GM18507 (cell line): ENCODE measurements at places on chromosomes 4 and X.

GRCh38 chr4:176226736-176227135 is 31.4 kb upstream of the SPATA4 start:
- no peak for DNase-seq

DNA sequence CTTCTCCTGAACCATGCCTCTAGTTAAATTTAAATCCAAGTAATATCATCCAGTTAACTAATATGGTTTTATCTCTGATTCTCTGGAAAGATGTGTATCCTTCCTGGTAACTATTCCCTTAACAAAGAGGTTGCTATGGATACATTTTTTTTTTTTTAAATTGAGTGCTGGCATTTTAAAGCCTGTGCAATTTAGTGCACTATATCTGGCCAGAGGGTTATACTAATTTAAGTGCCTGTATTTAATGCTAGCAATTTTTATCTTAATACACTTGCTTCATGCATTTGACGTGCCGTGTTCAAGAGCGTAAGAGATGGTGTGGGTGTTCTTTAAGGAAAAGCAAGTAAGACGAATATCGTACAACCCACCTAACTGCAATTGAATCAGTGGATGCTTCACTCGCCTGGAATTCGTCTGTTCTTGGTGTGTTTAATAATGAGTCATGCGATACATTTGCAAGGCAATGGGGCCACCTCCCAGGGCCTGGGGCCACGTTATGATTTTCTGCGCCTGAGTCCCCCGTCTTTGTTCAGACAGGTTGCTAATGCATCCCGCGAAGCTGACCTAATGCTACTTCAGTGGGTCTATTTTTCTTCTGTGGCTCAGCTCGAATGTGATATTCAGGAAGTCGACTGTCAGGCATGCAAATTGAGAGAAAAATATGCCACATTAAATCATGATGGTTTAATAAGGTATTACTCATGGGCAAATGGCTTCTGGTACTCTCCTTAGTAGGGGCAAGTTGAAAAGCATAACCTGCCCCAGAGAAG is 14.2 kb upstream of the MID1 start:
- no peak for DNase-seq

GRCh38 chrX:73127700-73128241 is 48.5 kb upstream of the PABPC1L2A start:
- no peak for DNase-seq

DNA sequence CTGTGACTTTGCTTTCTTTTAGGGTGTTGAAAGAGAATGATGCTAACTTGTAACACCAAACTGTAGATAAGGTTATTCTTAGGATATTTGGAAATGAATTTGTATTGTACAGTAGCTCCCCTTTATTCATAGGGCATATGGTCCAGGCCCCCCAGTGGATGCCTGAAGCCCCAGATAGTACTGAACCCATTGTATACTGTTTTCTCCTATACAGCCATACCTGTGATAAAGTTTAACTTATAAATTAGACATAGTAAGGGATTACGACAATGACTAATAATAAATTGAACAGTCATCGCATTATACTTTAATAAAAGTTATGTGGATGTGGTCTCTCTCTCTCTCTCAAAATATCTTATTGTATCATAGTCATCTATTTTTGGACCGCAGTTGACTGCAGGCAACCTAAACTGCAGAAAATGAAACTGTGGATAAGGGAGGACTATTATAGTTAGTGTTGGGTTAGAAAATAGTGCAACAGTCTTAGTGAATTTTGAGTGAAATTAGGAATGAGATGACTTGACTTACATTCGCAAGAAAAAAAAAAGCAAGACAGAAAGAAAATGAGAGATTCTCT is 105.1 kb downstream of the CLDN22 start:
- no peak for DNase-seq

DNA sequence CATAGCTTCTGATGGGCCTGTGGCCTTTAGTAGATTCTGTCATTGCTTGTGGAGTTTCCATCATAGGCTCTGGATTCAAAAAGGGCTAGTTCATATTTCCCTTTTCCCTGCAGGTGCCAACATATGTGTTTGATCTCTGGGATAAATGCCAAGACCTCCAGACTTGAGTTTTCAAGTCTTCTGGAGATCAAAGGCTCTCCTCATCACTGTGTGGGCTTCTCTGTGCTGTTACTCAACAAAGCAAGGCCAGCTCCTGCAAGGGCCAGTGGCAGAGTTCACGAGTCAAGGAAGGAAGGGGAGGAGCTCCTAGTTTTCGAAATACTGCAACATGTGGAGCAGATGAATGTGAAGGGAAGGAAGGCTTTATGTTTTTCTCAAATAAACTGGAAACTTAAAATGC is 62.7 kb upstream of the SCML1 start:
- DNase-seq = no peak

GRCh38 chr4:27629532-27630225 is 769.0 kb downstream of the STIM2 start:
- DNase-seq = no peak

DNA sequence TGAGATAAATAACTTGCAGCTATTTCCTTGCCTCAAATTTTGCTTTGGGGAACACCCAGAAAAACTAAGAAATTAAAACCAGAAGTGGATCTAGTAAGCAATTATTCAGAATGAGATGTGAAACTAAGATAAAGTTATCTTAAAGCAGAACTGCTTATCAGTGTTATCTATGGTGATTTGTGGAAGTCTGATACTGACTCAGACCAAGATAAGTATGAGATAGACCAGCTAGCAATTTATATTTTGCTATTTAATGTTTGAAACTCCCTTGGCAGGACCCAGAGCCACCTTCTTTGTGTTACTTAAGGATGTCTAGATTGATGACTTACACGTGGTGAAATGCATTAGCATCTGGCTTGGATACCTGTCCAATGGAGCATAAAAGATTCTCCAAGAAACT is 368.1 kb downstream of the EPHA5 start:
- DNase-seq = no peak

DNA sequence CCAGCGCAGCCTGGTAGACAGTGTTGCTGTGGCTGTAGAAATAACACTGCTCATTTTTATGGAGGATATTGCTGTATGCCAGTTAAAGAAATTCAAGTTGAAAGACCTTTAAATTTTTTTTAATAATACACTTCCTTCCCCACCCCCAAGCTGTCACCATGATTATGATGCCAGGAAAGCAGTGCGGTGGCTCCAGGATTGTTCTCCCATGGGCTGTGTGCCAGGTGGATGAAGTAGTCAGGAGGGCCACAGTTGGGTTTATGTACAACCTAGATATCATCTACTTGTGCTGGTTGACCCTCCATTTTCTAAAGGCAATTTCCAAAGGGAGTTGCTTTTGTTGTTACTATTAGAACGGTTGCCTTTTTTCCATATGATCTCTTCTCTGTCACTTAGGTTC is 136.6 kb downstream of the AFF1 start:
- no peak for DNase-seq

DNA sequence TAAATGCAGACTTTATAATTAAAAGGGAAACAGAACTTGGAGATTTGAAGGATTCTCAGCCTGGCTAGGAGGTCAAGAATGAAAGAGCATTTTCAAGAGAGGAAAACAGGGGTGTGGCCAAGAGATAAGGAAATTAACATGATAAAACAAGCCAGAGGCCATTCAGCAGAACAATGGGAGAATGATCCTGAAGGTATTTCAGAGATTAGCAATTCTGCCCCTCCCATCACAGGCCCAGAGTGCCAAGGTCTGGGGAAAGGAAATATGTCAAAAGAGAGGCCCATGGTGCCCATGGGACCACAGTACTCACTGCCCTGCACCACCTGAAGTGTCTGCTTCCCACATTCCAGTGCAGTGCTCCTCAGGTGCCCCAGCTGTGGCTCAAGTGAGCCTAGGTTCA is 188.5 kb upstream of the STS start:
- no peak for DNase-seq

- no peak for DNase-seq
Measured at GRCh38 chr4:30068234-30068633, 651.9 kb upstream of the PCDH7 start.

DNA sequence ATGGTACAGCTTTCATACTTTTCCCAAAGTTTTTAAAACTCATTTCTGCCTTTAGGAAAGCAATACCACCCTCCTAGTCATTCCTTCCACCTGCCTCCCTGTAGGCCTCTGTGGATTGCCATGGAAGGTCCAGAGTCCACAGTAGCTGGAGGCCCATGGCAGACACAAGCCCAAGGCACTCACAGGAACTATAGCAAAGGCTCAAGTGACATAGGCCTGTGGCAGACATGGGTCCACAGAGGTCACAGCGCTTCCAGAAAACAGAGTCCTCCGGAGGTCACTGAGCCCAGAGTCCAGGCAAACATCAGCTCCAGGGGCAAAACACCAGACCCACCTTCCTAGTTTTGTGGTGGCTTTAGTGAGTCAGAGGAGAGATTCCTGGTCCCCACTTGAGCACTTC is 147.6 kb upstream of the ATP6AP2 start:
- DNase-seq = no peak

- no peak for DNase-seq
Measured at GRCh38 chrX:7252013-7252610, 104.2 kb upstream of the PUDP start.

DNA sequence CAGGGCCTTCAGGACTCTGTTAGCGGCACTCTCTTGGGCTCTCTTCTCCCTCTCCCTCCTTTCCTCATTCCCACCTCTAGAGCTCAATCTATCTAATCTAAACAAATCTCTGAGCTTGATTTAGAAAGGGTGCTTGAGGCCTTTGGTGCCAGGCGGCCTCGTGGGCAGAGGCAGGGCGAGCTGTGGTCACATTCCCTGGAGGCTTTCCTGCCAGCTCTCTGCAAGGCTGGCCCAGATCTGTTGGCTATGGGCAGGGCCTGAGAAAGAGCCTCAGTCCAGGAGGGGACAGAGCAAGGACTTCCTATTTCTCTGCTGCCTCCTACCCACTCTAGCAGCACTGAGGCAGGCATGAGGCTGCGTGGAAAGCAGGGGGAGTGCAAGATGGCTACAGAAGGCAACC is 38.6 kb downstream of the PJA1 start:
- DNase-seq = no peak

GRCh38 chrX:69305333-69306062 is 140.2 kb upstream of the PJA1 start:
- no peak for DNase-seq

- peak; percentile 20 for DNase-seq
Measured at GRCh38 chr4:86557526-86557925, 36.6 kb upstream of the PTPN13 start.

DNA sequence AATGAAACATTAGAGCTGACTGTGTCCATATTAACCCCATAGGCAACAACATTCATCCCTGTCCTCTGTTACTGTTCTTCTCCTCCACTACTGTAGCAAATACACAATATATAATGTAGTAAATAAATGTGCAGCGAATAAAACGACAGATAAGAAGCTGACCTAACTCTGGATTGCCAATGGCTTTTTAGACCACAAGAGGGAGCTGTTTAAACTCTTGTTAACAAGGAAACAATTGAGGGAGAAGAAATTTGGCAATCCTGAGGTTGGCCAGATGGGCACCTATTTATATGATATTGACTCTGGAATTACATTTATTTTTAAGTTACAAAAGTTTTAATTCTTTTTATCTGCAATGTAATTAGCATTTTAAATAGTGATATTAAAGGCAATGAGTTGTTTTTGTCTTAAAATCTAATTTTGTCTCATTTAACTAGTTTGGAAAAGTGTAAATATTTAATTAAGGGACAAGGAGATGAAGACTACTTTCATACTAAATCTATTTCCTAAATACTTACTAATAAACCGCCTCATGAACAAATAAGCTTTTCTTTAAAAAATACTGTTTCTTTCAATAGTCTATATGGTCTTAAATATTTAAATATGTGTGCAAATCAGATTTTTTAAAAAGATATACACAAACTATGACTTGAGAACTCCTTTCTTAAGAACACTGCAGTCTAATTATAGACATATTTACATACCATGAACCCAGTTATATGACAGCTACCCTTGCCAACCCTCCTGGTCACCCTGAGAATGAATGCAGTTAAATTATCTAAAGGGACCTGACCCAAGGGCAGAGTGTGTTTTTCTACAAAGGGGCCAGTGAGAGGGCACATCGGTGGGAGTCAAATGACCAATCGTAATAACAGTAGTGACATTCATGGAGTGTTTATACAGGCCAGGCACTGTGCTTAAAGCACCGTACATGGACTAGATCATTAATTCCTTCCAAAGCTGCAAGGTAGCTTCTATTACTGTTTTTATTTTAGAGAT is 52.9 kb upstream of the HPF1 start:
- peak; percentile 26 for DNase-seq

GRCh38 chrX:72466493-72466892 is 106.2 kb downstream of the HDAC8 start:
- no peak for DNase-seq

DNA sequence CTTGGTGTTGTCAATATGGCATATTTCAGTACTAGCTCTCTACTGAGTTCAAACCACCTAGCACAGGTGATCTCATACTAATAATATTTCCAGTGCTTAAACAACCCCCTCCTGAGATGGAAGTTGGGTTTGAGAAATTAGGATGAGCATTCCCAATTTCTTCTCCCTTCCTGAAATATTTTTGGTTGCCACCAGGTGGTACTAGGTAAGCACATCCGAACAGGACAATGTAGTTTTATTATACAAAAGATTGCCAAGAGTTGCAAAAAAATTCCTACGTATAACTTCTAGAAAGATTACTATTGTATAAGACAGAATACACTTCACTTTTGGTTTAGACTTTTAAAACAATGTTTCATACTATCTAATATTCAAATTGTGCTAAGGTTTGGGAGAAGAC is 484.5 kb downstream of the PACRGL start:
- no peak for DNase-seq

DNA sequence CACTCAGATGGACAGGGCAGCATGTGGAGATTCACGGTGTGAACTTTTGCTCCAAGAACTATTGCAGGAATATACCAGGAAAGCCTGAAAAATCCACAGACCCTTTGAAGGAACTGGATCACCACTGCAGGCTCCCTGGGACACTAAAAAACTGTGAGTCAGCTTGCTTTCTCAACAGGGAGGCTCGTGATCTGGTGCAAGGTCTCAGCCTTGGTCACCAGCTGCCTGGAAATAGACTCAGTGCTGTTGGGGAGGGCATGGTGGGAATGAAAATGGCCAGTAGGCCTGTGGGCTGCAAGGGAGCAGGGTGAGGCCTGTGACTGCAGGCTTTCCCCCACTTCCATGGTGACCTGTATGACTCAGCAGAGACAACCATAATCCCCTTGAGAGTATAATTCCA is 426.4 kb upstream of the RPS6KA3 start:
- DNase-seq = no peak

- no peak for DNase-seq
Measured at GRCh38 chrX:109619771-109620170, 5.2 kb downstream of the KCNE5 start.

- no peak for DNase-seq
Measured at GRCh38 chr4:14264437-14264836, 636.9 kb upstream of the BOD1L1 start.

DNA sequence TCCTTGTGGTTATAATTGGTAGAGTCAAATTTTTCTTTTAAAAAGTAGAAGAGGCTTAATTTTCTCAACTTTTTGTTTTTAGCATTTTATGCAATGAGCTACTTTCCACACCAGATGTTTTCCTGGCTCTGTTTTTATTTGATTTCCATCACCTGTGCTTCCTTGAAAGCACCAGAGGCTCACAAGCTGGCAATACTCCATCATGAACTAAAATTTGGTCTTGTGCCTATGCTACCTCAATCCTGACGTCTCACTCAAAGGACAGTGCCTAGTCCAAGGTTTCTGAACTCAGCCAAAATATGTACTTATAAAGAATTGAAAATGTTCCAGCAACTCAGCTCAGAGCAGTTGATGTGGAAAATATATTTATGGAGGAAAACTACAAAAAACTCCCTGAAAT is 914.0 kb upstream of the PRKX start:
- DNase-seq = no peak

GRCh38 chr4:88681209-88681608 is 16.4 kb downstream of the NAP1L5 start:
- DNase-seq = no peak

GRCh38 chr4:139666735-139667281 is 1.2 kb downstream of the MGST2 start:
- DNase-seq = no peak
